ENCODE measurements at places on chromosomes 7 and 10. TPM values are rescaled to one million over a fixed set of nuclear protein-coding genes. Genes with fewer than 3 reads are reported as not detected.

GRCh38 chr10:119538632-119539358 is 3.7 kb downstream of the RGS10 start:
- H3K27ac ChIP-seq: no peak overlapping the region
- no peak overlapping the region for H3K4me3 ChIP-seq
- no peak for DNase-seq
- H3K27me3 ChIP-seq: 0 out of 2 replicates have a peak, but pooled peaks cover 8% of the 10 kb centered on the region
- no peaks in the 10 kb centered on the region for H3K4me1 ChIP-seq
- H3K36me3 ChIP-seq: no peaks in the 10 kb centered on the region

DNA sequence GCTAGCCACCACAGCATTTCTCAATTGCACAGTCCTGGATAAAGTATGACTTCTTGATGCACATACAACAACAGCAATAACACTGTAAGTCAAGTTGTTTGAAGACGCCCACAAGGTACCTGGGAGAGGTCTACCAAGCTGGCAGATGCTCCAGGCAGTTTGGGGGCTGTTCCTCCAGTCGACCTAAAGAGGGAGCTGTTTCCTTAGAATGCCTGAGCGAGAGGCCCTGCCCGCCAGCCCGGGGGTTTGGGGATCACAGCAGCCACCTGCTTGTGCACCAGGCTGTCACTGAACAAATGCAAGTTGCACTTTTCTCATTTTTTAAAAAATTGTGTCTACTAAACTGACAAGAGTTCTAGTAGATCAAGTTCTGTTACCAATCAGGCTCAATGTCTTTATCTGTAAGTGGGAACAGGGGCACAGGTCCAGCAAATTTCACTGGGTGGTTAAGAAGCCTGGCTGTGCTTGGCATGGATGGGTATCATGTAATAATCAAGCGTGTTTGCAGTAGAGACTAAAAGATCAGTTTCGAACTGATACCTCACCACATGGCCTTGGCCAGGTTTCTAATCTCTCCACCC is 193.8 kb upstream of the ADO start:
- DNase-seq: peak; percentile 55
- no peak overlapping the region for H3K4me3 ChIP-seq
- no peaks in the 10 kb centered on the region for H3K36me3 ChIP-seq
- H3K4me1 ChIP-seq: no peaks in the 10 kb centered on the region
- H3K27me3 ChIP-seq: no peaks in the 10 kb centered on the region

- H3K27me3 ChIP-seq: no peaks in the 10 kb centered on the region
- no peaks in the 10 kb centered on the region for H3K36me3 ChIP-seq
- DNase-seq: peak; percentile 30
- peak overlapping the region; percentile 52 for H3K27ac ChIP-seq
These were observed 129.7 kb downstream of the EPC1 start for GRCh38 chr10:32217216-32217615.

The TMEM178B gene
- total RNA-seq: 0.63 TPM

The LRRC27 gene
- 2.8 TPM for total RNA-seq

- no peaks in the 10 kb centered on the region for H3K27me3 ChIP-seq
- no peak overlapping the region for H3K4me3 ChIP-seq
- no peak overlapping the region for H3K27ac ChIP-seq
- H3K36me3 ChIP-seq: peaks cover 51% of the 10 kb centered on the region
These were observed 164.4 kb downstream of the SVIL start for GRCh38 chr10:29470355-29470705.

The ST8SIA6 gene
- total RNA-seq: not detected

GRCh38 chr7:2437537-2438148 is 34.2 kb downstream of the CHST12 start:
- no peaks in the 10 kb centered on the region for H3K27me3 ChIP-seq
- peaks cover 11% of the 10 kb centered on the region for H3K36me3 ChIP-seq
- DNase-seq: no peak
- H3K4me3 ChIP-seq: no peak overlapping the region

DNA sequence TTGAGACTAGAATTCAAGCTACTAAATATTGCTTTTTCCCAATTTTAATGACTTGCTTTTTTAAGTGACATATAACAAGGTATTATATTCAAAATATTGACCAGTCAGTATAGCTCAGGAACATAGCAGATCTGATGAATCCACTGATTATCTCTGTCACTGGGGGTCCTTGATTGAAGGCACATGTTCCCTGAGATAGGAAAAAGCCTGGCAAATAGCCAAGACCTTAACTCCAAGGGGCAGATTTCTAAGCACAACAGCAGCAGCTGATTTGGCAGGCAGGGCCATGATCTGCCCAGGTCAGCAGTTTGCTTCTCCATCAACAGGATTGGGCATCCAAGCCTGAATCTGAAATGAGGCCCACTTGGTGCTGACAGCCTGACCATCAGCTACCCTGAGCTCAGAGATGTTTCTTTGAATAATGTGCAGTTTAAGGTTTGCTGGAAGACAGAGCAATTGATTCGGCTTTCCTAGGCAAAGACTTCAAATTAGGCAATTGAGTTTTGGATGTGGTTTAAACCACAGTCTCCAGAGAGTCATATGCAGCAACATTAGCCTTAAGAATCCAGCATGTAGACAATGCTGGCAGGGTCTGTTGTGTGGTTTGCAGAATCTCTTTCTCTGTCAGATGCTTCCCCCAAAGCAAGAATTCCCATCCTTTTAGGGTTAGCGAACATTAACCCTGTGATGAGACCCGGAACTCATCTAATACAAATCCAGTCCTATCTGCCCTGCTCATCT is 352.6 kb downstream of the ADRA2A start:
- H3K4me3 ChIP-seq: no peak overlapping the region
- H3K27ac ChIP-seq: no peak overlapping the region
- no peaks in the 10 kb centered on the region for H3K36me3 ChIP-seq
- no peaks in the 10 kb centered on the region for H3K4me1 ChIP-seq
- peak; percentile 6 for DNase-seq

The CALHM2 gene
- total RNA-seq: 34.8 TPM
